ENCODE measurements at places on chromosomes 5 and 9.

DNA sequence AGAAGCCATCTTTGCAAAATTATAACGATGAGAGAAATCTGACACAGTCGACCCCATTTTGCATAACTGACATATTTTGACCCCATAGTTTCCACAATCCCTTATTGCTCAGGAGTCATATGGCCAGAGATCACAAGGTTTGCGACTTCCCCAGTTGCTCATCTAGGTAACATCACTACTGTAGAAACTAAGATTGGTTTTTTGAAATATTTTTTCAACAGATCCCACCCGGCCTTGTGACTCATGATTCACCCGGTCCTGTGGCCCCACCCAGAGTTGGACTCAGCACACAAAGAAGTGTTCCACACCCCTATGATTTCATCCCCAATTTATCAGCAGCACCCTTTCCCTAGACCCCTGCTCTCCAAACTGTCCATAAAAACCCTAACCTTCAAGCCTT is 50.2 kb downstream of the TIMD4 start:
- DNase-seq: no peak

- DNase-seq: no peak
Measured at GRCh38 chr5:175816348-175816747, 55.0 kb upstream of the CPLX2 start.

DNA sequence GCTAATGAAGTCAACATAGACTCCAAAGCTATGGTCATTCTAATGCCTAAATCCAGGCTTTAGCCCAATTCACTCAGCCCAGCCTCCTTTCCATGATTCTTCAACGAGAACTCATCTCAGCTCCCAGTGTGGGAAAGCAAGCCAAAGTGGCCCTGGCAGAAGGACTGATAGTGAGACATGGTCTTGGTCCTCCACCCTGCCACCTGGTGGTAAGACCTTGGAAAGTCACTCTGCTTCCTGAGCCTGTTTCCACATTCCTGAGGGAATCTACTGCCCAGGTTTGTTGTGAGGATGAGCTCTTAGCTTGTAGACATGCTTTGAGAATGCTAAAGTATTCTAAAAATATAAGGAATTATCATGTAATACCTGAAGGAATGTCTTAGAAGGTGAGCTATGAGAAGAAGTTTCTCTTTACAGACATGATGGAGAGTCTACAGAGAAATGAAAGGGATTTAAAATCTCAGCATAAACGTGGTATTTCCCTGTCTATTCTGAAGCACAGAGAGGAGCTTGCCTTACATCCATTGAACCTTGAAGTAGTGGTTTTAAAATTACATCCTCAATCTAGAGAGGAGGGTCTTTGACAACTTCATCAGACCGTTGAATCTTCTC is 173.5 kb downstream of the TRIM32 start:
- DNase-seq: no peak

GRCh38 chr5:7904170-7904569 is 35.2 kb downstream of the MTRR start:
- no peak for DNase-seq

DNA sequence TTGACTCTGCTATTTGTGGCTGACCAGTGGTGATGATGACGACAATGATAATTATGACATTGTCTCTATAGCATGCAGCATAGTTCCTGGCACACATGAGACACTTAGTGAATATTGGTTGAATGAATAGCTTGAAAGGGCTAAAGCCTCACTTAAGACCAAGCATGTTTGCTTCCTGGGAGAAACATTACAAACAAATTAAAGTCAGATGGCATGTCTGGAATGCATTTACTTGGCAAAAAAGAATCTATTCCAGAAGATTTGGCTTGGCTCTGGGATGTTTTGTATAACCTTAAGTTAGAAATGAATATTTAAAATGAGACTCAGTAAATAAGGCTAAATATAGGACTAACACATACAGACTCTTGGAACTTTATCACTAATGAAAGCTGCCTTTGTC is 21.6 kb downstream of the GAS1 start:
- DNase-seq: no peak

GRCh38 chr9:119195521-119195920 is 173.7 kb downstream of the BRINP1 start:
- no peak for DNase-seq

DNA sequence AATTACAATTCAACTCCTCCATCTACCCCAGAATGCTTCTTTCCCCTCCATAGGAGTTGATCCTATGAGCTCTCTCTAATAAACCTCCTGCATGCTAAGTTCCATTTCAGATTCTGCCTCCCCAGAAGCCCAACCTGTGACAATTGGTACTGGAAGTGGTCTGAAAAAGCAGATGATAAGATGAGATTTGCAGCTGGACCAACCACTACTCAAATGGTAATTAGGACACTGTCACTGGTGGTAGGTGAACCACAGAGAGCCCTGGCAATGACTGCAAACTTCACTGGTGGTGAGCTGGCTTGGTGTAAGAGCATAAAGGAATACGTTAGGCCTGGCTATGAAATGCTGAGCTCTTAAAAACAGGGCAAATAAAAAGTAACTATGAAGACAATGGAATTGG is 112.6 kb downstream of the ESM1 start:
- no peak for DNase-seq

DNA sequence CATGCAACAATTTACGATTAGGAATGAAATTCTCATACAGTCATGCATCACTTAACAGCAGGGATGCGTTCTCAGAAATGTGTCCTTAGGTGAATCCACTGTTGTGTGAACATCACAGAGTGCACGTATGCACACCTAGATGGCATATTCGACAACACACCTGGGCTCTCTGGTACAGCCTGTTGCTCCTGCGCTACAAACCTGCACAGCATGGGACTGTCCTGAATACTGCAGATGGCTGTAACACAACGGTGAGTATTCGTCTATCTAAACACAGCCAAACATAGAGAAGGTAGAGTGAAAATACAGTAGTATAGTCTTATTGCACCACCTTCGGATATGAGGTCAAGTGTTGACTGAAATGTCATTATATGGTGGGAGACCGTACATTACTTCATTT is 44.0 kb upstream of the LCP2 start:
- no peak for DNase-seq

DNA sequence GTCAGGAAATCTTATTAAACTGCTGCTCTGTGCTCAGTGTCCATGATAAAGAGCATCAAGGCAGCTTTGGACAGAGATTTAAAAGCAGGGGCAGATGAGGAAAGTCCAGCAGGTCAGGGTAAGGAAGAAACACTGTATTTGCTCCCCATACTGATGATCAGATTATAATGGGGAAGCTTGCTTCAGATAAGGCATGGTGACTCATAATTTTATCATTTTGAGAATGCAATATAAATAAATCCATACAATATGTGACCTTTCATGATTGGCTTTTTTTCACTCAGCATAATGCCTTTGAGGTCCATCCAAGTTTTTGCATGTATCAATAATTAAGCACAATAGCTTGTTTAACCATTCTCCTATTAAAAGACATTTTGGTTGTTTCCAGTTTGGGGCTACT is 48.1 kb upstream of the LHFPL2 start:
- no peak for DNase-seq

GRCh38 chr5:123807177-123807945 is 295.4 kb downstream of the CSNK1G3 start:
- DNase-seq: no peak

GRCh38 chr9:125460346-125460745 is 198.7 kb downstream of the GAPVD1 start:
- DNase-seq: no peak

GRCh38 chr9:74277532-74277931 is 219.6 kb upstream of the RORB start:
- DNase-seq: peak; percentile 51

GRCh38 chr5:73417303-73418034 is 31.1 kb downstream of the FOXD1 start:
- DNase-seq: no peak

GRCh38 chr5:88085462-88085861 is 183.2 kb downstream of the TMEM161B start:
- no peak for DNase-seq

- DNase-seq: no peak
Measured at GRCh38 chr9:109856785-109857184, 76.8 kb downstream of the PALM2AKAP2 start.

GRCh38 chr5:157481265-157481664 is 21.3 kb downstream of the NIPAL4 start:
- DNase-seq: no peak

GRCh38 chr5:173612948-173613347 is 3.5 kb downstream of the BOD1 start:
- no peak for DNase-seq

DNA sequence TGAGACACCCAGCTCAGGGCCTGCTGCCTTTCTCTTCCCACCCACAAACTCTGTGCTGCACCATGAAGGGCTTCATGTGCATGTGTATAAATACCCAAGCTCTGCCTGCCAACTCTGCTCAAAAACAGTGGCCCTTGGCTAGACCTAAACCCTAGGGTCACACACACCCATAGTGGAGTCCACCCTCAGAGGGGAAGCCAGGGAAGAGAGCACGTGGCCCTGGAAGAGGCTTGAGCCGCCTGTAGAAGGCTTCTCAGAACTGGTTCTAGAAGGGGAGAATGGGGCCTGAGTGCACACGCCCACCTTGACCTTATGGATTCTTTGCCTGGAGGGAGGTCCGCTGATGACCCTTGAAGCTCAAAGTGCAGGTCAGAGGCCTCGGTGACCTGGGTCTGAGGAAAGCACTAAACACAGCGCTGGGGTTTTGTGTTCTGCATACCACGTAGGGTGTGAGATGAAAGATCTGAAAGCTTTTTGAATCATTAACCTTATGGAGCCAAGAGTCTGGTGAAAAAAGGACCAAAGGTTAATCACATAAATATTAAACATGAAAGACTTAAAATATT is 60.6 kb downstream of the CYFIP2 start:
- no peak for DNase-seq

- no peak for DNase-seq
Measured at GRCh38 chr9:127393645-127394044, 3.3 kb upstream of the SLC2A8 start.

GRCh38 chr5:124527220-124527991 is 219.0 kb downstream of the ZNF608 start:
- DNase-seq: no peak

GRCh38 chr9:83536332-83536731 is 1.9 kb downstream of the FRMD3 start:
- DNase-seq: no peak

DNA sequence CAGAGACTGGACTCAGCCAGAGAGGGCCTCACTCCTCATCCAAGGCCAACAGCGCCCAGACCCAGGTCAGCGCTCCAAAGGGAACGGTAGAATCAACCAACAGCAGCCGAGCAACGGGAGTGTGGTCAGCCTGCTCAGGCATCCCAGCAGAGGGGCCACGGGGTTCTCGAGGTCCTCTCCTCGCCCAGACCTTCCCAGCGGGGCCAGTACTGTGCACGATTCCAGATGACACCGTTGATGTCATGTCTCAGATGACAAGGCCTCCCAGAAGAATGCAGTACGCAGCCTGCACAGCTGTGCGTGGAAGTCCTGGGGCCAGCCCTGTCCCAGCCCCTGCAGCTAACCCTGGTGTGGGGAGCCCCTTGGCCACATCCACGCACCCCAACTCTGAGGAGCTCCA is 141.0 kb upstream of the PPP1R26 start:
- no peak for DNase-seq

DNA sequence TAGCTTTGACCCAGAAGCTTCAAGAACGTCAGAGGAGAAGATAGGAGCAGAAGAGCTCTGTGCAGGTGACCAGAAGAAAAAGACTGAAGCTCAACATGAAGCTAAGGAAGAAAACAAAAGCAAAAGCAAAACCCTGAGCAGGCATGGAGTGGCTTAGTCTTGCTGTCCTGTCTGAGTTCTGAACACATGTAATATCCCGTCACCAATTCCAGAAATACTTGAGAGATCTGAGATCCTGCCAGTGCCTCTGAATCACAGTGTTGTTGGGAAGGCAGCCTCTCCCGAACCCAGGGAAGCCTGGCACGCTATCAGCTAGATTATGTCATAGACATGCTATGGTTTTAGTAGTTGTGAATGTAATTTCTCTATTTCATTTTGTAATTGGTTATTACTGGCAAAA is 235.7 kb downstream of the ICE1 start:
- no peak for DNase-seq

GRCh38 chr9:99029083-99029645 is 75.7 kb upstream of the TGFBR1 start:
- DNase-seq: no peak

DNA sequence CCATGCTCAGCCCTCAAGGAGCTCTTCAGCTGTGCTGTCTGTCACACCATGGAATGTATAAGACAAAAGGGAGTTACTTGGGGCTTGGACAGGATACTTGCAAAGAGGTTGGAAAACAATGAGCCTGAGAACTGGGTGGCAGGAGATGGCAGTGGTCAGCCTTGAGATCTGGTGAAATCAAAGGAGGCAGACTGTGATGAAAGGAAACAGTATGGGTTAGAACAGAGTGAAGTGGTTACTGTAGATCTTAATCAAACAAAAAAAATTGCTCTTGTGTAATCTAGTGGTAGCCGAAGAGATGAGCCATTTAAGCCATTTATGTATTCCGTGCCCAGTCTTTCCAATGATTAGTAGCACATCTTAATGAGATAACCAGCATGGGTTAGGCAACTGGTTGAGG is 142.2 kb downstream of the SV2C start:
- no peak for DNase-seq

GRCh38 chr5:135211791-135212190 is 177.8 kb upstream of the PITX1 start:
- DNase-seq: no peak

DNA sequence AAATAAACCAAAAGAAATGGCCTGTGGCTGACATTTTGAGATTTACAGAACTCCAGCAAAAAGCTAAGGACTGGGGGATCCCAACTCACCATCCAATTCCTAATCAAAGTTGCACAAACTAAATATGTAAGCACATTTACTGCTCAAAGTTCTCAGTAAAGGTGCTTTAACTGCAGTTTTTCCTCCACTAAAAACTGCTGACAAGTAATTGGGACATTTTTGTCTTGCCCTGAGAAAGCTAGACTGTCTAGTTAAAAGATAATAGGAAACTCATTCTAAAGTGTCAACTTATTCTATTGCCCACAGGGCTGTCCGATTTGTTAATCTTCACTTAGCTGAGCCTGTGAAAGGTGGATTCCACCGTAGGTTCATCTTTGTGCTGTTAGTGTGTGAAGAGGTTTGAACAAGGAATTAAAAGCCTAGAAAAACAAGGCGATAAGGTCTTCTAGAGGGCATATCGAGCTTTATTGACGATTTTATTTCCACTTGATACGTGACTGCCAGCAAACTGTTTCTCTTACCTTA is 1.0 kb downstream of the DOCK8 start:
- DNase-seq: no peak

GRCh38 chr5:88662846-88663245 is 220.1 kb downstream of the MEF2C start:
- DNase-seq: no peak

GRCh38 chr9:37974506-37975173 is 70.7 kb upstream of the SLC25A51 start:
- DNase-seq: no peak

GRCh38 chr5:131303537-131303936 is 39.7 kb downstream of the CDC42SE2 start:
- DNase-seq: no peak

All from central memory CD4-positive, alpha-beta T cell (primary cell).